ENCODE measurements at places on chromosomes 13 and 19.

DNA sequence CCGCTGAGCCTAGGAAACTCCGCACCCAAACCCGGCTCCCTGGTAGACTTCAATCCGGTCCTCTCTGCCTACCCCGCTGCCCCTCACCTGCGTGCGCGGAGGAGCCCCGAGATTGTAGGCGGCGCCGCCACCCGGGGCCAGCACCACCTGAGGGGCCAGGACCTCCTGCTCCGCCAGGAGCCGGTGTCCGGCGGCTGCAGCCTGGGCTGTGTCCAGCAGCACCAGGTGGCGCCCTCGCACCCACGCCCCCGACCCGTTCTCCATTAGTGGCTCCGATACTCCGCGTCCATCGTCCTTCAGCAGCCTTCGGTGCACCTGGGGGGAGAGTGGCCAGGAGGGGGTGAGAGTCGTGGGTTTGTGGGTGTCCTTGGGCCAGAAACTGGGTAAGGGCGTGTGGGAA, 18.5 kb downstream of the MAN2B1 start:
- DNase-seq: no peak

GRCh38 chr19:43804432-43804831, 2.2 kb upstream of the LYPD5 start:
- no peak for DNase-seq

DNA sequence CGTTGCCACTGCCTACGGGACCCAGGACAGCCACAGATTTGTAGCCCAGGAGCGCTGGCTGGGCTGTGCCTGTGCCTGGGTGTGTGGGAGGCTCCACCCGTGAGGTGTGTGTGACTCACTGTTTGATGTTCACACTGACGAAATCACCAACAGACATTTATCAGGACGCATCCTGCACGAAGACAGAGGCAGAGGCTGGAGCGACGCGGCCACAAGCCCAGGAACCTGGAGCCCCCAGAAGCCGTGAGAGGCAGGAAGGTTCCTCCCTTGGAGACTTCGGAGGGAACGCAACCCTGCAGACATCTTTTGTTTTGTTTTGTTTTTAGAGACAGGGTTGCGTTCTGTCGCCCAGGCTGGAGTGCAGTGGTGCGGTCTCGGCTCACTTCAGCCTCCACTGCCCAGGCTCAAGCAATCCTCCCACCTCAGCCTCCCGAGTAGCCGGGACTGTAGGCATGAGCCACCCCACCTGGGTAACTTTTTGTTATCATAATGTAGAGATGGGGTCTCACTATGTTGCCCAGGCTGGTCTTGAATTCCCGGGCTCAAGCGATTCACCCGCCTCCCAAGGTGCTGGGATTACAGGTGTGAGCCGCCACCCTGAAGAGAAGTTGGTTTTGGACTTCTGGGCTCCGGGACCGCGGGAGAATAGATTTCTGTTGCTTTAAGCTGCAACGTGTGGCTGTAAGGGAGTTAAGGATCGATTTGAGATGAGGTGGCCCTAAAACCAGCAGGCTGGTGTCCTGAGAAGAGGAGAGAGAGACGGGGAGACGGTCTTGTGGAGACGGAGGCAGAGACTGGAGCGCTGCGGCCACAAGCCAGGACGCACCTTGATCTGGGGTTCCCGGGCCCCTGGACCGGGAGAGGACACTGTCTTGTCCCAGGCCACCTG, 24.9 kb upstream of the WDR18 start:
- no peak for DNase-seq

DNA sequence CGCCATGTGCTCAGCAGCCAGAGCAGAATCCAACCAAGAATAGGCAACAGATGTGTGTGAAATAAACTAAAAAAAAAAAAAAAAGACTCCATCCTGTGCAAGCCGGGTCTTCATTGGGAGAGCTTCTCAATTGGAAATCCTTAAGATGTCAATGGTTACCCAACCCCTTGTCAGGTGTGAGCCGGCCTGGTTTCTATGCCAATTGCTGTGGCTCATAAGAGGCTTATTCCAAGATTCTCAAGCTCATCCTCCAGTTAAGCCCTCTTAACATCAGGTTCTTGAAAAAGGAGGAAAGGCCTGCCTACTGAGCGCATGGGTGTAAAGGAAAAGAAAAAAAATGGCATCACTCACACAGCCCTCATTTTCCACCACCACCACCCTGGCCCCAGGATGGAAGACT, 1084.6 kb downstream of the UQCRFS1 start:
- DNase-seq: no peak

DNA sequence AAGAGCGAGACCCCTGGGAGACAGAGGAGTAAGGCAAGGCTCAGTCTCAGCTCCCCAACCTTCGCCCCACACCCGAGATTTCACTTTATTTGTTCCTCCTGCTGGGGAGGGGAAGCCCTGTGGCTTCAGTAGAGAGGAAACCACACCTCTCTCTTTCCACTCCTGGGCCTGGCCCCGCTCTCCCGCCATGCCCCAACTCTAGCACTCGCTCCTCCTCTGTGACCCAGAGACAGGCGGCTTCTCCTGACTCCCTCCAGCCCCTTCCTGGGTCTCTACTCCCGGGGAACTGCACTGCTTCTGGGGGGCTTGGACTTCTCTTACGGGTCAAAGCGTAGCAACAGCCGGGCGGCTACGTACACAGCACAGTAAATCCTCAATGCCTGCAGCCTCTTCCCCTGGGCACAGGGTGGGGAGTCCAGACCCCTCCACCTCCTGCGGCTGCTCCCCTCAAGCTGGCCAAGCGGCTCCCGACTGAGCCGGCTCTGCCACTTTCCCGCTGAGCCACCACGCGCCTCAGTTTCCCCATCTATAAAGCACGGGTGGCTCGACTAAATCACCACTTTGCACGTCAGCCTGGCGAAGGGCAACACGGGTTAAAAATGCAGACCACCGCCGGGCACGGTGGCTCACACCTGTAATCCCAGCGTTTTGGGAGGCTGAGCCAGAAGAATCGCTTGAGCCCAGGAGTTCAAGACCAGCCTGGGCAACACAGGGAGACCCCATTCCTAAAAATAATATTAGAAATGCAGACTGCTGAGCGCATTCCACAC, 1.4 kb downstream of the RNF126 start:
- no peak for DNase-seq
